Stimulated activated effector memory CD8-positive, alpha-beta T cell treated with anti-CD3 and anti-CD28 coated beads, Interleukin-12 subunit alpha, Interleukin-12 subunit beta, amount 100 ng/mL, for 72 hours (primary cell): ENCODE measurements at places on chromosomes 2 and 18.

DNA sequence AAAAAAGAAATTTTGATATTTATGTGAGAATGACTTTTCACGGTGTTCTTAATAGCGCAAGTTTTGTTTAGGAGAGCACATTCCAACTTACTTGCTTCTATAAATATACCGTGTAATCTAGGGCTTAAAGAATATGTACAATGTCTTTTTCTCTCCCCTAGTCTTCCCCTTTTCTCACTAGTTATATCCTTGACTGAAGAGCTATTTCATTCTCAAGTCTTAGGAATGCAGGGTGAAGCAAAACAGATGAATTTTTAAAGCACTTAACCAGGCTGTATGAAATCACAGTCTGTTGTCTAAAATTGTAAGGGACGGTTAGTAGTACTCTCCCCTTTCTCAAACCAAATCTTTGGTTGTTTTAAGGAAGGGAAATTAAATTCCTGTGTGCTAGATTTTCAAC is 29.6 kb upstream of the SLC30A6 start:
- DNase-seq = no peak

DNA sequence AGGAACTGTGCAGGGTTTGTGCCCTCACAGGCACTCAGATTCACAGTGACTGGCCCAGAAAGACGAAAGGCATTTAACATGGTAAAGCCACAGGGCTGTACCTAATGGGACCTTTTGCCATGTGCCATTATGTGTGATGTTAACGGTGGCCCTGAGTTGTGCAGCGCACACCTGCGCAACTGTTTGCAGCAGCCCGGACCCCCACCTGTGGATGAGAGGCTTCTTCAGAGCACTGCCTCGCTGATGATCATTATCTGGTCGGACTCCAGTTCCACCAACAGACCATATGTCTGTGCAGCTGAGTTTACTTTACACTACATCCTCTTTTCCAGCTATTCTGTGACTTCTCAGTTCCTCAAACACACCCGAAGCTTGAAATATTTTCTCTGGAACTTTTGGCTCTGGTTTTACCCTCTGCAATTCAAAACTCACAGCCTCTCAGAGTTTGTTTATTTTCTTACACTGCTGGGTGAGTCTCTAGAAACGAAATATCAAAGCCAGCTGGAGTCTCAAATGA is 35.6 kb upstream of the UBE2F start:
- DNase-seq = no peak

DNA sequence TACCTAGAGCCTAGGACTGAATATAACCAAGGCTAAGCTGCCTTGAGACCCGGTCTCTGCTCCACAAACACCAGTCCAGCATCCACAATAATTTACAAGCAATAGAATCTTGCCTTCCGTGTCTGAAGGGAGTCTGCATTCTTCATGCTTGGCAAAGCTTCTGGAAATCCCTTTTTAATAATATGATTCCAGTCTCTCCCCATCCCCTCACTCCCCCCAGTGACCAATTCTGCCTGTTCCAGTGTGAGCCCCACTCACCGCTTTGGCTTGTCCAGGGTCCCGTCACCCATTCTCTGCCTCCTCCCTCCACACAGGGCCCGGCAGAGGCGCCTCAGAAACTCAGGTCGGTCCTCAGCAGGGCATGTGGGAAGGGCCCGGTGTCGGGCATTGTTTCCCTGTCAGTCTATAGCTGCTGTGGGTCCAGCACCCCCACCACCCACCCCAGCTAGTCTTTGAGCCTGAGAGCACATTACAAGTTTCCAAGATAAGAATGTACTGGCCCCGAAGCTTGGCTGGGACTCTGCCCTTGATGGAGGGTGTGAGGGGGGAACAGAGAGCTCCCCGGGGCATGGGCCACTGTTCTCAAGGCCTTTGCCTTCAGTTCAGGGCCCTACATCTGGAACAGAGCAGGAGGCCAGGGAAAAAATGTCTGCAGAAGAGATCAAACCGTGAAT is 129.7 kb upstream of the MYCN start:
- no peak for DNase-seq

GRCh38 chr2:28604284-28604843 is 108.5 kb downstream of the PLB1 start:
- no peak for DNase-seq
